Skin of body (tissue), 3 donors: ENCODE measurements at places on chromosomes 5 and 9.

- DNase-seq = no peak
These were observed 125.9 kb downstream of the LHFPL2 start for GRCh38 chr5:78522476-78523260.

GRCh38 chr5:118554981-118555380, 433.4 kb downstream of the DTWD2 start:
- DNase-seq = no peak

GRCh38 chr5:65727491-65728156, 5.6 kb downstream of the NLN start:
- no peak for DNase-seq

DNA sequence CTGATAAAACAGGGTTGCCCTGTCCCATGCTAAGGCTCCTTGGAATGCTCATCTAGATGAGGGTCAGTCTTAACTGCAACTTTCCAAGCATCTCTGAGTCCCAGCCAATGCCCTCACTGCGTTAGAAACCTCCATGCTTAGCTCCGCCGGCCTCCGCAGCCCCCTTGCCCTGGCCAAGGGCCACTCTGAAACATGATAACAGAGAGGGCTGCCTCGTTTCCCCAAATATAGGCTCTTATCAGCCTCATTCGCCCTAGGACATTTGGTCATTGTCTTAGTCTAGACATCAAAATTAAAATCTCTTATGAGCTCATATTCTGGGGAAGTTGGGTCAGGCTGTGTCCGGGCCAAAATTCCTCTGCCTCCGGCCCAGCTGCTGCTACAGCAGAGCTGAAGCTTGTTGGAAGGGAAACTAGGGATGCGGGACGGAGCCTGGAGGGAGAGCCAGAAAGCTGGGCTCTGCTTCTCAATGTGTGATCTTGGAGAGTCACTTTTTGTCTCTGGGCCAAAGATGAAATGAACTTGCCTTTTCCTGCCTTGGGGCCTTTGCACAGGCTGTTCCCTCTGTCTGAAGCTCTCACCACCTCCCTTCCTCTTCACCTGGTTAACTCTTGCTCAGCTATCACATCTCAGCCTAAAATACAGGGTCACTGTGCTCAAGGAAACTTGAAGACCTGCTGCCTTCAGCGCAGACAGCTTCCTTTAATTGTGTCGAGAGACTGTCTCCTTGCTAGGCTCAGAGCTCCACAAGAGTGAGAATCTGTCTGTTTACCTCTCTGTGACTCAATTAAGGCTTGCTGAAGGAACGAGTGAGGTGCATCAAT, 191.3 kb downstream of the RGS3 start:
- peak; percentile 71 for DNase-seq

DNA sequence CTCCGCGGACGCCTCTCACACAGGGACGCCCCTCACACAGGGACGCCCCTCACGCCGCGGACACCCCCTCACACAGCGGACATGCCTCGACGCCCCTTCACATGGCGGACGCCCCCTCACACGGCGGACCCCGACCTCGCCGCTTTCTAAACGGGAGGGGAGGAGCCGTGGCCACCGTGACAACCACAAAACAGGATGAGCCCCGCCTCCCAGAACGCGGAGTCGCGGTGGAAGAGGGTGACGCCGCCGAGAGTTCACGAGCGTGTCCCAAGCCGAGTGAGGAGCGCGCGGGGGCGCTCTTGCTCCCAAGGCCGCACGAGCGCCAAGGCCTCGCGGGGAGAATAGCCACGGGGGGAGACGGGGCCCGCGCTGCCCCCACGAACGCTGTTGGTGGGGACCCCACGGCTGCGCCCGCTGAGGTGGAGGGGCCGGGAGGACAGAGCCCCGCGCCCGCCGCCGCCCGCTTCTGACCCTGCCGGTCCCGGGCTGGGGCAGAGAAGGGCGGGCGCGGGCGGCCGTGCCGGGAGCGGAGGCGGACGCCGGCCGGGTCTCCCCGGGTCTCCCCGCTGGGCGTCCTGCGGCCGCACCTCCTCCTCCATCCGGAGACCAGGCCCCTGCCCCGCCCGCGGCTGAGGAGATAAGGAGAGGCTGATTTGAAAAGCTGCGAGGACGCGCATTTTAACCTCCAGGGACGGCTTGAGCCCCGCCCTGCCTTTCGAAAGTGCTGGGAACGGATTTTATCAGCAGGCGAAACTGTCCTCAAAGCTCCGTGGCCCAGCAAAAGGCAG, 3.9 kb upstream of the NKD2 start:
- peak; percentile 42 for DNase-seq
